ENCODE measurements at places on chromosomes 3 and 15. TPM values are rescaled to one million over a fixed set of nuclear protein-coding genes. Genes with fewer than 3 reads are reported as not detected.

Gene ZPLD1
- total RNA-seq = 0.60 TPM

Gene DET1
- 3.7 TPM for total RNA-seq

Gene WDR72
- total RNA-seq = 0.14 TPM

Gene PRSS50
- total RNA-seq = not detected

Gene SKIC8
- 46.3 TPM for total RNA-seq

Gene SEMA7A
- total RNA-seq = 26.7 TPM

Gene GASK1A
- total RNA-seq = not detected

Gene MYZAP
- 0.41 TPM for total RNA-seq

Gene SLC12A1
- total RNA-seq = not detected

Gene POLQ
- 1.3 TPM for total RNA-seq

Gene PPP1R14D
- total RNA-seq = not detected

Data from astrocyte (in vitro differentiated cells and primary cell).